Spleen (tissue), 13 donors: ENCODE measurements at places on chromosomes 2 and 18. TPM values are rescaled to one million over a fixed set of nuclear protein-coding genes. Genes with fewer than 3 reads are reported as not detected.

DNA sequence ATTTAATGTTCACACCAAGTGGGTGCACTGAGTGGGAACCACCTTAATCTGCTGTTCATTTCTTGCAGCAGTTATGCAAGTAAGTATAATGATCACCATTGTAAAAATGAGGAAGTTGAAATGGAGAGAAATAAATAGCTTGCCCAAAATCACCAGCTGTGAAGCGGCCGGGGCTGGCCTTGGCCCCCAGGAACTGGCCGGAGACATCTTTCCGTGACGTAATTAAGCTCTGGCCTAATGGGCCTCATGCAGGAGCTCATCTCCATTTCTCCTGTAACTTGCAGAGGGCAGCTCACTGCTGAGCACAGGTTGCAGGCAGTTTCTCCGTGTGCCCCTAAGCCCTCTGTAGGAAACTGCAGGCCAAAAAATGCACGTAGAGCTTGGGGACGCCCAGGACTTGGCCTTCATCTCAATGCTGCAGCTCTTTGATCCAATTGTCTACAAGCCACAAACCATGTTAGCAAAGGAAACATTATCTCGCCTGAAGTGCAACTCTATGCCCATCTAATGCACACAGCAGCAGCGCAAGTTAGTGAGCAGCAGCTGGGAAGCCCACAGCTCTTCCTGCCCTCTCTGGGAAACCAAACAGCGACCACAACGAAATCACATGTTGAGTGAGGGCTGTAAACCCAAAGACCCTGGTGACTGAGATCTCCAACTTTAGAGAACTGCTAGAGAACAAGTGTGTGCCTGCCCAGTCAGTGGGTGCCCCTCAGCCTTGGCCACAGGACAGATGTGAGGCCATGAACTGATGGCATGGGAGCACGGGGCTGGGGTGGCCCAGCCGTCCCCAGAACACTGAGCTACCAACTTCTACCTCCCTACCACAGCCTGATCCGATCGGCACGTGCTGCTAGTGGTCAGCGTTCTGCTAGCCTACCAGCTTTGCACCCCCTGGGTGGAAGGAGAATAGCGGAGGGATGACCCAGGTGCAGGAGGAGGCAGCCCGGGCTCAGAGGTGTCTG is 28.8 kb downstream of the APCDD1 start:
- H3K27me3 ChIP-seq, result no peaks in the 10 kb centered on the region
- H3K36me3 ChIP-seq, result no peaks in the 10 kb centered on the region
- H3K4me1 ChIP-seq, result peaks cover 39% of the 10 kb centered on the region

Gene DOK6
- 0.16 TPM for polyA plus RNA-seq

DNA sequence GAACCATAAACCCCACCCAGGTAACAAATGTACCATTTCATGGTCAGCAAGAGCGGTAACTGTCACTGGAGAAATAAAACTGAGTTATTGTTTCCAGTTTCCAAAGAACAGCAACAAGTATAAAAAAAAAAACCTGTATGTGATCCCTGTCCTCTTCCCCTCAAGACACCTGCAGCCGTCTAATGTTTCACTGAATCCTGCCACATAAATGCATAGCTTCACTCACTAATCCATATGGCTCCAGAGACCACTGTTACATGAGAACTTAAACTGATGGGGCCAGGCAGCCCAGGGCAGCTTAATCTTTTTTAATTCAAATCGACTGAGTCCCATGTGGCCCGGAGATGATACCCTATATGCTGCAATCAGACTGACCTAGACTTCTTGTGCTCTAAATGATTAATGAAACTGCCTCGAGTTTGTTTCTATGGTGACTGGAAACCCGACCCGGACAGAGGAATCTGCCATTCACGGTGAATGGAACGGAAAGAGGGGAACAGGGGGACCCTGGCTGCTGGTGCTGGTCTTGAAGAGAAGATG is 60.9 kb upstream of the SIX2 start:
- H3K27me3 ChIP-seq, result peaks cover 18% of the 10 kb centered on the region
- DNase-seq, result no peak
- H3K4me1 ChIP-seq, result no peaks in the 10 kb centered on the region
- no peak overlapping the region for H3K27ac ChIP-seq
- no peak overlapping the region for H3K4me3 ChIP-seq
- no peaks in the 10 kb centered on the region for H3K36me3 ChIP-seq

Gene GRHL1
- polyA plus RNA-seq, result 0.20 TPM

Gene TMEM247
- polyA plus RNA-seq, result not detected

- H3K4me1 ChIP-seq, result peaks cover 16% of the 10 kb centered on the region
- no peak overlapping the region for H3K27ac ChIP-seq
- H3K27me3 ChIP-seq, result no peaks in the 10 kb centered on the region
- DNase-seq, result peak; percentile 80
- H3K4me3 ChIP-seq, result no peak overlapping the region
Observed at GRCh38 chr18:79519751-79520477, 124.2 kb downstream of the NFATC1 start.

GRCh38 chr2:89842180-89842908 is 1150.9 kb downstream of the RPIA start:
- DNase-seq, result peak; percentile 70
- H3K4me1 ChIP-seq, result no peaks in the 10 kb centered on the region
- no peaks in the 10 kb centered on the region for H3K27me3 ChIP-seq
- no peak overlapping the region for H3K27ac ChIP-seq

- H3K27me3 ChIP-seq, result no peaks in the 10 kb centered on the region
- no peak overlapping the region for H3K4me3 ChIP-seq
- no peak for DNase-seq
- H3K27ac ChIP-seq, result no peak overlapping the region
- no peaks in the 10 kb centered on the region for H3K4me1 ChIP-seq
- H3K36me3 ChIP-seq, result no peaks in the 10 kb centered on the region
Observed at GRCh38 chr18:57890266-57890665, 87.2 kb upstream of the ATP8B1 start.

GRCh38 chr2:138722316-138722715 is 57.9 kb downstream of the NXPH2 start:
- no peak overlapping the region for H3K27ac ChIP-seq
- no peaks in the 10 kb centered on the region for H3K36me3 ChIP-seq
- no peaks in the 10 kb centered on the region for H3K27me3 ChIP-seq
- no peak overlapping the region for H3K4me3 ChIP-seq

Gene SPTBN1
- polyA plus RNA-seq, result 43.8 TPM

Gene OSR1
- 1.4 TPM for polyA plus RNA-seq

GRCh38 chr2:41992671-41993434 is 55.0 kb upstream of the PKDCC start:
- no peak for DNase-seq
- H3K27ac ChIP-seq, result no peak overlapping the region
- no peaks in the 10 kb centered on the region for H3K36me3 ChIP-seq
- H3K4me3 ChIP-seq, result no peak overlapping the region
- H3K27me3 ChIP-seq, result no peaks in the 10 kb centered on the region

GRCh38 chr2:31429759-31430438 is 15.4 kb upstream of the XDH start:
- no peak for DNase-seq
- H3K27ac ChIP-seq, result no peak overlapping the region
- no peaks in the 10 kb centered on the region for H3K4me1 ChIP-seq
- H3K36me3 ChIP-seq, result no peaks in the 10 kb centered on the region
- H3K27me3 ChIP-seq, result peaks cover 13% of the 10 kb centered on the region
- no peak overlapping the region for H3K4me3 ChIP-seq

Gene TYMS
- polyA plus RNA-seq, result 16.1 TPM

- H3K4me1 ChIP-seq, result no peaks in the 10 kb centered on the region
- H3K27me3 ChIP-seq, result no peaks in the 10 kb centered on the region
- H3K4me3 ChIP-seq, result no peak overlapping the region
- no peaks in the 10 kb centered on the region for H3K36me3 ChIP-seq
- no peak overlapping the region for H3K27ac ChIP-seq
Observed at GRCh38 chr2:77873506-77873905, 351.3 kb upstream of the LRRTM4 start.

DNA sequence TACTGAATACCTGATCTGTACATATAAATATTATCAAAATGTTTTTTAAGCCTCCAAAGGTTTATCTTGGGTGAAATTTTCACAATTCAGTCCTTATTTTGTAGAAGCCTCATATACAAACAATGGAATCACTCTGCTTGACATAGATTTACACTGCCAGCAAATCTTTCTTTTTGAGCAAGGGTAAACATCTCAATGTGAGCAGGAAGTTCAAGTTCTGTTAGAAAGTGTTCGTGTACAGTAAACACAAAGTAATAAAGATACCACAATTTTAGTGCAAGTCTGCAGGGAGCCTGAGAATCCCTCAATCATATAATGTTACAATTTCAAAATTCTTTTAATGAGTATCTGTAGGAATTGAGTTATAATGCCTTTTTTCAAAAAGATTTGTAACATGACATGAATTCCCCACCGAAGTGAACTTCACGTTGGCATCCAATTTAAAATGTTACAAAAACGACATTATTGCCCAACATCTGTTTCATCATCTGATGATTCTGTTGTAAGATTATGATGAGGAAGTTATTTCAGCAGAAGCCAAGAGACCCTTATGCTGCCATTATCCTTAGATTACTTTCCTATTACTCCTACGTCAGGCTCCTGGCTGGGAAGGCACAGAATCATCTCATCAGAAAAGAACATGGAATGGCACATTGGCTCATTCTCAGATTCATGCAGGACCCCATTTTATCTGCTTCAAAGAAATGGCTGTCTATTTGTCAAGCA is 283.9 kb upstream of the ACVR2A start:
- H3K4me1 ChIP-seq, result no peaks in the 10 kb centered on the region
